HepG2 (cell line): ENCODE measurements at places on chromosomes 13 and 19. TPM values are rescaled to one million over a fixed set of nuclear protein-coding genes. Genes with fewer than 3 reads are reported as not detected.

HSD17B14 gene
- 0.53 and 0.58 TPM in 2 replicates for total RNA-seq

GPC5 gene
- 0.02 TPM in 1 of 2 replicates, not detected in the other for total RNA-seq

NOVA2 gene
- total RNA-seq: not detected in 2 replicates

NPHS1 gene
- total RNA-seq: not detected in 2 replicates

KLK2 gene
- total RNA-seq: not detected in 2 replicates

ECSIT gene
- total RNA-seq: 32.2 and 36.4 TPM in 2 replicates

PRR20A gene
- total RNA-seq: not detected in 2 replicates

ZNF112 gene
- total RNA-seq: 3.6 and 5.4 TPM in 2 replicates

ANKRD24 gene
- 0.13 TPM in 1 of 2 replicates, not detected in the other for total RNA-seq

MAU2 gene
- total RNA-seq: 11.2 and 16.8 TPM in 2 replicates

INSL3 gene
- not detected in 2 replicates for total RNA-seq

LYL1 gene
- 0.69 and 0.75 TPM in 2 replicates for total RNA-seq

SH2D3A gene
- total RNA-seq: 0.60 and 1.0 TPM in 2 replicates

ZNF675 gene
- 12.8 and 13.1 TPM in 2 replicates for total RNA-seq

KIR2DL1 gene
- total RNA-seq: not detected in 2 replicates

GJB2 gene
- 0.18 TPM in 1 of 2 replicates, not detected in the other for total RNA-seq

SLC15A1 gene
- total RNA-seq: 0.20 TPM in 2 replicates

SHISA7 gene
- not detected in 2 replicates for total RNA-seq

ZIC2 gene
- total RNA-seq: not detected in 2 replicates

PSG2 gene
- total RNA-seq: not detected in 2 replicates

MYO1F gene
- total RNA-seq: 0.09 and 0.13 TPM in 2 replicates

PAK4 gene
- 9.5 and 11.6 TPM in 2 replicates for total RNA-seq

ERCC1 gene
- 39.3 and 40.0 TPM in 2 replicates for total RNA-seq

STARD13 gene
- total RNA-seq: 13.8 and 14.3 TPM in 2 replicates

ZNF844 gene
- total RNA-seq: 3.2 and 6.0 TPM in 2 replicates

SHD gene
- 0.11 TPM in 1 of 2 replicates, not detected in the other for total RNA-seq

TIMM50 gene
- total RNA-seq: 89.1 and 91.1 TPM in 2 replicates

REEP6 gene
- total RNA-seq: 15.6 and 28.8 TPM in 2 replicates

LILRA2 gene
- not detected in 2 replicates for total RNA-seq

PDE4C gene
- total RNA-seq: 0.90 and 1.4 TPM in 2 replicates

NOTCH3 gene
- total RNA-seq: 0.09 TPM in 1 of 2 replicates, not detected in the other

PEAK3 gene
- total RNA-seq: not detected in 2 replicates

CACNG6 gene
- total RNA-seq: not detected in 2 replicates

CYP2A6 gene
- total RNA-seq: not detected in 2 replicates

PLEKHA4 gene
- 4.3 and 6.0 TPM in 2 replicates for total RNA-seq

ZNF66 gene
- total RNA-seq: 5.1 and 8.0 TPM in 2 replicates

EXOC3L2 gene
- total RNA-seq: not detected in 2 replicates
